ENCODE measurements at places on chromosomes 3 and 15.

- DNase-seq: no peak
These were observed 30.6 kb downstream of the PTX3 start for GRCh38 chr3:157467200-157467599.

- no peak for DNase-seq
These were observed 40.4 kb downstream of the KIF15 start for GRCh38 chr3:44802011-44802410.

GRCh38 chr3:122268257-122269024 lies 56.6 kb upstream of the CSTA start:
- no peak for DNase-seq

GRCh38 chr15:85620690-85621049 lies 174.1 kb downstream of the KLHL25 start:
- DNase-seq: no peak

- no peak for DNase-seq
These were observed 57.2 kb upstream of the SMAD6 start for GRCh38 chr15:66644869-66645268.

DNA sequence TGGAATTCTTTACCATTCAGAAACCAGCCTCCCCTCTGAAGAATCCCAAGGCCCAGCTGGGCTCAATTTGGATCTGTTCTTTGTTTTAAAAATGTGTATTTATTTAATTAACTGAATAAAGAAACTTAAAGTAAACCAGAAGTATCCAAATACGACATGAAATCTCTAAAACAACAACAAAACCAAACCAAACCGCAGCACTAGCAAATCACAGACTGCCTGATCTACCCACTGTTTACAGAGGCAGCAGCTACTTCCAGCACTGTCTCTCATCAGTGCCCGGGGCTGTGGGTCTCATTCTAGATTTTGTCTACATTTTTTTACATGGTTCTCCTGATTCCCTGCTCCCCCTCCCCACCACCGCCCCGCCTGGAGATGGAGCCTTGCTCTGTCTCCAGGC lies 2.3 kb downstream of the FLNB start:
- no peak for DNase-seq

- DNase-seq: no peak
These were observed 94.2 kb upstream of the ALDH1A3 start for GRCh38 chr15:100785181-100786138.

DNA sequence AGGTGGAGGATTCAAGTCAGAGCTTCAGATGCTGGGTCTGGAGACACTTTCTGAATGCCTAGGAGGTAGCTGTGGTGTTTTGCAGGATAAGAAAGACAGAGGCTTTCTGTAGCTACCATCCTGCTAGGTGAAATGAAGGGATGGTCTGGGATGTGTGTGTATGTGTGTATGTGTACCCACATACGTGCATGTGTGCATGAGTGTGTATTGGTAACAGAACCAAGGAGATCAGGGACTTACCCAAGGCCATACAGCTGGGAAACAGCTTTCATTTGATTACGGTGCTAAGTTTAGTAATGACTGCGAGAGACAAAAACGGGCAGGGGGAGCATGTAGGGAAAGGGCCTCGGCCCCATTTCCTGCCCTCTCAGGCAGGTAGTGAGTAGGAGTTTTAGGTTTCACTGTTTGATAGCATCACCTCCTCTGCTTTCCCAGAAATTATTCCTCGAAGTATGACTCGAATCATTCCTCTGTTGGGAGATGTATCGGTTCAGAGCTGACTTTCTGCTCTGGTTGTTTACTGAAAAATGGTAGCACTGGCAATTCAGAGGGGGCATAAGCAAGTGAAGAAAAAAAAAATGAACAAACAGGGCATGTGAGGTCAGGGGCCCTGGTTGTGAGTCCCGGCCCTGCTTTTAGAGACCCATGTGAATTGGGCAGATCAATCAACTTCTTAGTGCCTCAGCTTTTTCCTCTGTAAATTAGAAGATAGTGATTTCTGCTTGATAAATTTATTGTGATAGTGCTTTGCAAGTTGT lies 130.7 kb downstream of the LPP start:
- no peak for DNase-seq

DNA sequence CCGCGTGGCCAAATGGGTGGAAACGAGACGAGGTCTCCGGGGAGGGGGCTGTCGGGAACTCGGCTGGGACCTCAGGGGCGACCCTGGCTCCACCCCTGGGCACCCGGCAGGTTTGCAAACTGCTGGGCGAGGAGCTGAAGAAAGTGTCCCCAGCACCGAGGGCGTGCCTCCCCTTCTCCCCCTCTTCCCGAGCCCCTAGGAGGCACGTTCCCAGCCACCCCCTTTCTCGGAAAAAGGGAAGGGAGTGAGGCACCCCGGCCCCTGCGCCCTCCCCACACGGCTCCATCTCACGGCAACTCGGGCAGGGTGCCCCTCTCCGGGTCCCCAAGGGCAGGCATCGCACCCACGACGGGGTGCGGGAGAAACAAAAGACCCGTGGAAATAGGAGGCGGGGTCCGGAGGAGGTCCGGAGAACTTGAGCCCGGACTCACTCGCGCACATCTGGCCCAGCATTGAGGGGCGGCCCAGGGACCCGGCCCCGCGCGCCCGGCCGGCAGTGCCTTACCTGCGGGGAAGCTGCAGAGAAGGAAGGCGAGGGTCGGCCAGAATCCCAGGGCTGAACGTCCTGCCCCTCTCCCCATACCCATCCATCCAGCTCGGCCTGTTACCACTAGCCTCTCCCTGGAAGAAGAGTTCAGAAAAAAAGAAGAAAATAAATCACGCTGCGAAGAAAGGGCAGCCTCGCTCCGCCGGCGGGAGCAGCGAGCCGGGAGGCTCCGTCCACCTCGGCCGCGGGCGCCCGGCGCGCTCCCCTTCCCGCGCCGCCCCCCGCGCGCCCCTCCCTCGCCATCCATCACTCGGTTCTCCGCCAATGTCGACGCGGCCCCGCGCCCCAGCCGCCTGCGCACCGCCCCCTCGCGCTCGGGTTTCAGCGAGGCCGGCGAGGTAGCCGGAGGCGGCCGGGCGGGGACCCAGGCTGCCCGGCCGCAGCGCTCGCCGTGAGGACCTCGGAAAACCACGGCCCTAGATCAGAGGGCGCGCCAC lies 16.3 kb downstream of the RGMA start:
- DNase-seq: peak; percentile 67

GRCh38 chr3:116005404-116005803 lies 382.1 kb downstream of the GAP43 start:
- no peak for DNase-seq

DNA sequence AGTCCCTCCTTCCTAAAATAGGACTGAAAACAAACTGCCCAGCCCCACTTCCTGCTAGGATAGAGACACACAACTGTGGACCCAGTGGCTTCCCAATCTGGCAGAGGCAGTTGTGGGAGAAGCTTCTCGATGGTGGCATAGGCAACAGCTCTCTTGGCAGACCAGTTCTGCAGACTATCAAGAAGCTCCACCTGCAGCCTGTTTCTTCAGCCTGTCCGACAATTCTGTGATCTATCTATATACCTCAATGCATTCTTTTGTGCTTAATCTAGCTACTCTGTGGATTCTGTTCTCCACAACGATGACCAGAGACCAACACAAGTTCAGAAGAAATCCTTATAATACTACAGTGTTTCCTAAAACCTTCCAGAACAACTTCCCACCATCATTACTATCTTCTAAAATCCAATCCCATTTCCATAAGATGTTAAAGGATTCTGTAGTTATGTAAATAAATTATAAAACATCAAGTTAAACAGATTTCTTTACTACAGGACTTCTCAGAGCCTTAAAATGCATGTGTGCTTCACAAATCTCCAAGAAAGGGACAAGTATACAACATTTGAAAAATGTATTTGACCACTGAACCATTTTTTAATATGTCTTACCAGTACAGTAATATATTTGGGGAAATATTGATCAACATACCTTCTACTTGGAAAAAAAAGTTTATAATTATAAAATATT lies 57.7 kb downstream of the IGF2BP2 start:
- DNase-seq: no peak

DNA sequence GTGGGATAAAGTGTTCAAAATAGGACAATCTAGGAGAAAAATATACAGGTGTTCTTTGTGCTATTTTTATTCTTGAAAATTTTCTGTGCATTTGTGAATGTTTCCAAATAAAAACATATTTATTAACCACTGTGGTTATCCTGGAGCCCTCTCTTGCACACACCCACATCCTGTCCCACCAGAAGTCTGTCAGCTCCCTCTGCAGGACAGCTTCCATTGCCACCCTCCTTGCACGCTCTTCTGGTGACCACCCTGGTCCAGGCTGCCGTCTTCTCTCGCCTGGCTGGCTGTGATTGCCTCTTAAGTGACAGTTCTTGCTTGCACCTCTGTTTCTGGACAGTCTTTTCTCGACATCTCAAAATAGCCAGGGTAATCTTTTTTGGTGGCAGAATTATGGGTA lies 394.0 kb downstream of the LRTM1 start:
- no peak for DNase-seq

DNA sequence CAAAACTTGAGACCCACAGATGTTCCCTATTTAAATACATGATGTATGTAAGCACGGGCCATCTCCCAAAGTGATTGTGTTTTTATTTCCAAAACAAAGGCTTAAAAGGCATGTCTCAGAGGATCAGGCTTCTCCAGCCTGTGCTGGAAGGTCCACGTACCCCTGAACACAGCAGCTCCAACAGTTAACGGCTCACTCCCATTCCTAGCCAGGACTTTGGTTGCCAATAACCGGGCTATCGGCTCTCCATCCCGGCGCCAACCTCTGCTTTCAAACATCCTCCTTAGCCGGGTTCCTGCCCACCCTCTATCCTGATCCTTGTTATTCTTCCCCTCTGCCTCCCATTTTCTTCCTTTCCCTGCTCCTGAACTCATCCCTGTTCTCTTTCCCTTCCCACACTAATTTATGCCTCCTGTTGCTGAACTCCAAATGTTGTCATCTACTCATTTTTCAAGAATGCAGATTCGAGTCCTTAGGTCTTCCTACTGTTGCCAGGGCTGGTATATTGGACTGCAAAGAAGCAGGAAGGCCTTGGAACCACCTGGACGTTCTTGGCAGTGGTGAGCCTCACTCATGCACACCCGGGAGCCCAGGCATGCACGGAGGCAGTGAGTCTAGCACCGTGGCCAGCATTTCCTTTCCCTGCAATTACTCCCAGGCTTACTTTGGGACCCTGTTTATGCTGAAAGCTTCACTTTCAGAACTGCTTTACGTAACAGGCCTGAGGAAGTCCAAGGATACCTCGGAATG lies 128.4 kb upstream of the RAD18 start:
- DNase-seq: no peak

GRCh38 chr3:24119321-24119751 lies 174.2 kb downstream of the NR1D2 start:
- DNase-seq: peak; percentile 28

DNA sequence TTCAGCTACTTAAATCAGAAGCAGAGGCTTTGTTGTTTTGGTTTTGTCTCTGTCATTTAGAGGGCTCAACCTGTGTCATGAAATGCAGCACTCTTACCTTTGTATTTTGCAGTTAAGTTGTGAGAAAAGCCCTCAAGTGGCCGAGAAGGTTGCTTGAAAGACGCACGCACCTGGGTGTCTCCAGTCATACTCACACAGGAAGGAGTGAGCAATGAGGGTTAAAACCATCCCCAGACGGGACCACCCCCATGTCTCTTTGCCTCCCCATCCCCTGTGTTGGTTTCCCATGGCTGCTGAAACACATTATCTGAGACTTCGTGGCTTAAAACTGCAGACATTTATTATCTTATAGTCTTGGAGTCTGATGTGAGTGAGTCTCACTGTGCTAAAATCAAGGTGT lies 376.1 kb upstream of the CFAP20DC start:
- DNase-seq: no peak

DNA sequence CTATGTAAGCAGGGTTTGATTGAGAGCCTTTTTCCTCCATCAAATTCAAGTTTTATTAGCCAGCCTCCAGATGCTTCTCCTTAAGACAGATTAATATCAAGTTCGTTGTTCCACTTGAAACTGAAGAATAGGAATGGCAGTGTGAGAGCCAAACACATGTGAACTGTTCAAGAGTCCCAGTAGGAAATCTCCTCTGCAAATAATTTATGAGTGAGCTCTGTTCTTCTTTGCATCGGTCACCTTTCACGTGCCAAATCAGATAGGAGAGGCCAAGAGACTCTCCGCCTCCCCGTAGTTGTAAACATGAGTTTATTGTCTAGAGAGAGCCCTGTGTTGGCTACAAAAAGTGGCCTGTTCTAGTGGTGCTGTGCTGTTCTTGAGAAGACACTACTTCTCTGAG lies 372.1 kb upstream of the NR2F2 start:
- DNase-seq: no peak

DNA sequence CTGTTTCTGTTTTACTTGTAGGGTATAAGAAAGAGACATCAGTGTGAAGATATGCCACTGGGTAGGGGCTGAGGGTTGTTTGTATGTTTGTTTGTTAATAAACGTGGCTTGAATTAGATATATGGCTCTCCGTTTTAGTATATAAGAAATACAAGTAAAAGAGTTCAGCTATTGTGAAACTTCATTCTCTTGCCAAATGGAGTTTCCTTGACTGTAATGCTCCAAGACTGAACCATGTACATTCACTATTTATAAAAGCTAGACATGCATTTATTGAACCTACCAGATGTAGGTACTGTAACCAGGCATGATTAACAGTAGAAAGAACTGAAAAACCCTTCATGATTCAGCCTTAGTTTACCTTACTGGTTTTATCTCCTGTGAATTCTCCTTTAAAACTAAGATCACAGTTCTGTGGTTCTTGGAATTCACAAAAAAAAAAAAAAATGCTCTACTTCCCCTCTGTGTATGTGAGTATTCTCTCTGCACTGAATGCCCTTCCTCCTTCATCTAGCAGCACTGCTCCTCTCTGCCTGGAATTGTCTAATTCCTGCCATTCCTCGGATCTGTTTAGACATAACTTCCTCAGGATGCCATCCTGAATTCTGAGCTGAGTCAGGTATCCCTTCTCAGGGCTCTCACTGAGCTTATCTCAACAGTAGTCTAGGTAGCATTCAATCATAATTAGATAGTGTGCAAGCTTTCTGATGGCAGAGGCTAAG lies 504.4 kb downstream of the FHIT start:
- no peak for DNase-seq

GRCh38 chr3:59608356-59608755 lies 558.5 kb upstream of the CFAP20DC start:
- no peak for DNase-seq

- no peak for DNase-seq
These were observed 932 bp upstream of the PLCD1 start for GRCh38 chr3:38030126-38031021.

DNA sequence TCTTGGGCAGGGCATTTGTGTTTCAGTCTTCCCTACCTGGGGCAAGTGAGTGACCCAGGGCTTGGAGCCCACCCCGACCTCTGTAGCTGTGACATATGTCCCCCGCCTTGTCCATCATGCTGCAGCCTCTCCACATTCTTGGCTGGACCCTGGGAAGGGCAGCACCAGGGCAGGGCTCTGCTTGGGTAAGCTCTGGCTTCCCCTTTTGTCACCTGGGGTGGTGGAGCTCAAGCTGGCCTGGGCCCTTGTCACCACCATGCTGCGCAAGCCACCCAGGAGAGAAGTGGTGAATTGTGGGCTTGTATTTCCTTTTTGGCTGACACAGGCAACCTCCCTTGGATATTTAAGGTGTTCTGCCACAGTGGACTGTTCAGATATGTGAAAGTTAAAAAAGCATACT lies 29.3 kb downstream of the SPSB4 start:
- no peak for DNase-seq
